ENCODE measurements at places on chromosomes 5 and 9.

DNA sequence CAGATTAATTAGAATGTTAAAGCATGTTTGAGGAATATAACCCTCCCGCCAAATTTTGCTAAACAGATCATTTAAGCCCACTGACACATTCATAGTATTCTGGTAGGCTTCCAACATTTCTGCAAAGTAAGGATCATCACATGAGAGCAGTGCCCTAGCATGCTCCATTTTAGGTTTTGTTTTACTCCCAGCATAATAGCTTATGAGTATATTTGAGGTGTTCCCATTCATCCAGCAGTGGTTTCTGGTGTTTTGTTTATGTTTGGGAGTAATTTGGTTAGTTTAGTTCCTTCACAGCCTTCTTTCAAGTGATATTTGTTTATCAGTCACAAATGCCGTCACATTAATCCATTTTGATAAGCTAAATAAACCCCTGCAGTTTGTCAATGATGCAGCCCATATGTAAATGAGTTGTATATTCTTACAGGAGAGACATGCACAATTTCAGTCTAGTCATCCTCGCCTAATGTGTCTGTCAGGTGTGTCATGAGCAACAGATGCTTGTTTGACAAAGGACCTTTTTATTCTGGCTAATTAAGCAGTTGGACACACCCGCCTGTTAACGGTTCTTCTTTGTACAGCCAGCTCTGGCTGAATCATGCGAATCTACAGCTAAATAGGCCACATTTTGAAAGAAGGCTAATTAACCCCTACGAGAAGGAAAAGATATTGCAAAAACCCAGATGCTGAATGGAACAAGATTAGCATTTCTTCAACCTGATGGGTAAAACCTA, 124.4 kb downstream of the RFX3 start:
- peak; percentile 56 for DNase-seq

- no peak for DNase-seq
Measured at GRCh38 chr5:165272436-165272835, 1767.0 kb downstream of the MAT2B start.

DNA sequence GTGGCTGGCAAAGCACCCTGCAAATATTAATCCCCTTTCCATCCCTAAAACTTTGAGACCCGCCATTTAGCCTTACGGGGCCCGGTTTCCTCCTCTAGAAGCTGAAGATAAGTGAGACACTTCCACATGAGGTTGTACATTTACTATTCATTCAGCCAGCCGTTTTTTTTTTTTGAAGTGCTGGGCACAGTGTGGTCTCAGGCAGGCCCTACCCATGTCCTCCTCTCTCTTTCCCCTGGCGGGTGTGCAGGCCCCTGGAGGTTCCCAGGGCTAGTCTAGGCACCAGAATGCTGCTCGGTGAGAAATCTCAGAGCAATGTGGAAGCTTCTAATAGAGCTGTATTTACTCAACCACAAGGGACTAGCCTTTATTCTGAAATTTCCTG, 107.4 kb upstream of the LARP1 start:
- no peak for DNase-seq

DNA sequence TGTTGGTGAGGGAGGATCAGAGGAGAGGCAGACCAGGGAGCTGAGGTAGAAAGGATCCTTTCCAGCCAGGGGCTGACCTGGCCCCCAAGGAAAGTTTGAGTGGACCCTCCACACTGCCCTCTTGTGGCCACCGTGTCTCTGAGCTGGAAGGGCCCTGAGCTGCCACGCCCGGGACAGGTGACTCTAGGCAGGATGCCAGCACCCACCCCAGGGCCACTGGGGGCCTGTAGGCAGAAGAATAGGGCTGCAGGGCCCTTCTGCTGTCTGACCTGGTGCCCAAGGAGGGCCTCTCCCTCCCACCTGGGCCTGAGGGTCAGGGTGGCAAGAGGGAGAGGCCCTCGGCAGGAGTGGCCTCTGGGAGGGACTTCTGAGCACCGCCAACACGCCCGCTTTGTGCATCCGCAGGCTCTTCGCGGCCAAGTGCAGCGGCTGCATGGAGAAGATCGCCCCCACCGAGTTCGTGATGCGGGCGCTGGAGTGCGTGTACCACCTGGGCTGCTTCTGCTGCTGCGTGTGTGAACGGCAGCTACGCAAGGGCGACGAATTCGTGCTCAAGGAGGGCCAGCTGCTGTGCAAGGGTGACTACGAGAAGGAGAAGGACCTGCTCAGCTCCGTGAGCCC, 76.8 kb downstream of the LMX1B start:
- DNase-seq, result no peak

DNA sequence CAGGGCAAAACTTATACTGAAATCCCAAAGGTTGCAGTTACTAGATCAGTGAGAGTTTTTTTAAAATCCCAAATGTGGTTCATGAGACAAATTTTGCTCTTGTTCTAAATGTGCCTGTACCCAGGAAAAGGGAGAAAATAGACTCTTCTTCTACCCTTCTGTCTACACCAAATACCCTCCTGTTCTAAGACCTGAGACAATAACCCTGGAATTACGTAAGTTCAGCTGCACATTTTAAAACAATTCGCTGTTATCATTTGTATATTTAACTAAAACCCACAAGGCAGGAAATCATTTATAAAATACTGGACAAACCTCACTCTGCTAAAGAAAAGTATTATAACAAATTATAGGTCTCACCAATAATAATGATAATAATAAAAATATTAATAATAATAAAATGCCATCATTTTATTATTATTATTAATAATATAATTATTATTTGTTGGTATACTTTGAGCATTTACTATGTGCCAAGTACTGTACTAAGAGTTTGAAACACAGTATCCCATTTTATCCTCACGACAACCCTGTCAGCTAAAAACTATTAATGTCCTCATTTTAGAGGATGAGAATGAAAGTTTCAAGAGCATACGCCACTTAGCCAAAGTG, 49.8 kb upstream of the AFAP1L1 start:
- no peak for DNase-seq

- DNase-seq, result no peak
Measured at GRCh38 chr5:12661617-12662370, 757.5 kb upstream of the CTNND2 start.

GRCh38 chr5:16528382-16529110, 62.9 kb upstream of the ZNF622 start:
- no peak for DNase-seq

DNA sequence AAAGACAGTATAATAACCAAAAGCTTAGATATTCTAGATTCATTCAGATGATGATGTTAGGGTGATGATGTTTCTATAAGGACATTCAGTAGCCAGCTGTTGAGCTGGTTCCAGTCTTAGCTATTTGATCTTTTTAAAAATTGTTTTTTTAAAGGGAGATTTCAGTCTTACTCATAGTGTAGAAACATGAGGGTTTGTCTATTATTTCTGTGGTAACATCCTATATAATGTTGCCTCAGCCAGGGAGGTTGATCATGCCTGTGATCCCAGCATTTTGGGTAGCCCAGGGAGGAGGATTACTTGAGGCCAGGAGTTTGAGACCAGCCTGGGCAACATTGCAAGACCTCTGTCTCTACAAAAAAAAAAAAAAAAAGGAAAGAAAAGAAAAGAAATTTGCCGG, 167.8 kb downstream of the DOCK2 start:
- no peak for DNase-seq

- DNase-seq, result no peak
Measured at GRCh38 chr5:107476783-107477182, 194.0 kb downstream of the EFNA5 start.

DNA sequence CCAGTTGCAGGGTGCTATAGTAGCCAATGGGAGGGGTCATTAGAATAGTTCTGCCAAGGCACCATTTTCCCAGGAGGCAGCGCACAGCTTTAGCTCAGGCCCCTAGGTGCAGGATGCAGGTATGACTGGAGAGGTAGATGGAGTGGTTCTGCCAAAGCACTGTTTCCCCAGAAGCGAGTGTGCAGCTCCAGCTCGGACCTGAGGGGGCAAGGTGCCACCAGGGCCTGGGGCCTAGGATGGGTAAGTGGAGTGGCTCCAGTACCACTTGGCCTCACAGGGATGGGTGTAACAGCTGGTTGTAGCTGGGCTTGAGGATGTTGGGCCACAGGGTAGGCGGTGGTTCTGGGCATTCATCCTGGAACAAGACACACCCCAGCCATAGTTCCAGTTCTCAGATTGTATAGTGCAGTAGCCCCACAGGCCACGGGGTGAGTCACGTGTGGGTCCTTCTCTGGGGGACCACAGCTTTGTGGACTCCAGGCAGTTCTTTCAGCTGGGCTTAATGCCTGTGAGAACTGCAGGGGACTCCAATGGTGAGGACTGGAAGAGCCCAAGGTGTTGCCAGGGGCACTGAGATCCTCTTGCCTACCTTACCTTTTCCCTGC, 185.5 kb upstream of the ANKH start:
- DNase-seq, result no peak

DNA sequence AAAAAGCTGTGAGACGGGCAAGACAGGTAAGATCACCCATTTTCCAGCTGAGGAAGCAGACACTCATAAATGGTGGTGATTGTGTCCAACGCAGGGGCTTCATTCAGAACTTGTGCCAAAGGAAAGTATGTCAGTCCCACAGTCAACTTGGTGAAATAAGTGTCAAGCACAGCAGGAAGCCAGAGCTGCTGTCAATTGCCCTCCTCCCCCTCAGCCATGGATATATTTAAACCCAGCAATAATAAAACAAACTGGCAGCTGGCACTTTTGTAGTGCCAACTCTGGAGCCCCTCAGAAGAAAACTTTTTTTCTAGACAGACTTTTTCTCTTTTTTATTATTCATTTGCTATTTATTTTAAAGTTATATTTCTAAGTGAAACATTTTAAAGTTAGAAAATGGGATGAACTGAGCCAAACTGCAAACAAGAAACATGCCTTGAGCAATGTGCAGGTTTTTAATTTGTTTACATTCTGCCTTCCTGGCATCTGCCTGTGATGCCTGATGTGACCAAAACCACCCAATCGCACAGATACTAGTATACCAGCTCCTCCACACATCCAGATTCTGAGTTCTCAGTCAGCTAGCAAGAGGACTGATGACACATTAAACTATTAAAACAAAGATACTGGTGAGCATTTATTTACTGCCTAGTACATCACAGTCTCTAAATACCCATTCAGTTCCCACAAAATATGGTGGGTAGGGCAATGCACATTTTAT, 17.0 kb downstream of the DMAC1 start:
- no peak for DNase-seq

GRCh38 chr5:173238312-173239232, 3.6 kb upstream of the NKX2-5 start:
- no peak for DNase-seq

DNA sequence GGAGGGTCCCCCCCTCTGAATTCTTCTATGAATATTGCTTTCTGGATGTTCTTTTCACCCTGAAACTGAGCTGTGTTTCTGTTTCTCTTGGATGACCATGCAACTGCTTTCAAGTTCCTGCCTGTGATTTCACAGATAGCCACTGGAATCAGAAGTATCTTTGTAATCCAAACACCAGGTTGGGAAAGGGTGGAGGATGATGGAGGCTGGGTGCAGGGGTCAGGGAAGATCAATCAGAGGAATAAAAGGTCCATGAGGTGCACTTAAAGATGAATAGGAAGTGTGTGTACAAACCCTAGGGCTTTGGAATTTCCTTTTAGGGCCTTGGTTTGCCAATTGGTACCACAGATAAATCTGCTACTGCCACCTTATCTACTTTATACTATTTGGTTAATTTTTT, 68.2 kb upstream of the AGXT2 start:
- no peak for DNase-seq

- DNase-seq, result no peak
Measured at GRCh38 chr9:32940740-32941139, 60.7 kb downstream of the APTX start.

DNA sequence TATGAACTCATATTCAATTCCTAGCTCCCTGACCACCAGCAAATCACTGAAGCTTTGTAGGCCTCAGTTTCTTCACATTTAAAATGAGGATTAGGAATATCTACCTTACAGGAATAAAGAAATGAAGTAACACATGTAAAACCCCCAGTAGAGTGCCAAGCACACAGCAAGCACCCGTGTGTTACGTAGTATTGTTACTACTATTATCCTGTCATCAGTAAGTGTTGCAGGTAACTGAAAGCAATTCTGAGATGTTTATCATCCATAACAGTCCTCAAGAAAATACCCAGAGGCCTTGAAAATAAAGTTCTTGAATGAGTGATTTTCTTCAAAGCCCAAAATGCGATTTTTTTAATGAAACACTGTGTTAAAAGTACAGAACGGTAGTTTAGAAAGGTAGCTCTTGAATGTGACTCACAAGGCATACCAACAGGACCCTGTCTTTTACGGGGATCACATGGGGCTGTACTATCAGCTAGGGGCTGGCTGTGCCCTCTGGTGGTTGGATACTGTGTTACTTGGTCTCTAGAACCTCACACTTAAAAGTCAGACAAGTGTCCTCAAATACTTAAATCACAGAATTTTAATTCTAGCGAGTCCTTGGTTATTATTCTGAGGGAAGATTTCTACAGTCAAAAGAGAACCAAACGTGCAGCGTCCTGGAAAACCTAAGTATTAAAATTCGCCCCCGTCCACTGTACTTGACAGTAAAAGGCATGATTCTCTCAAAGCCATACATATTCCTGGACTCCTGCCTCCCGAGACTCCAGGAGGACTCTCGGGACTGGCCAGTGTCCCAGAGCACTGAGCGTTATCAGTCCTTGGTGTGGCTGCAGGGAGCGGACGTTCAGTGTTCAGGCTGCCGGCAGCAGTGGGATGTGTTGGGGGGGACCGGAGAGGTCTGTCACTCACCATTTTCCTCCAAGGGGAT, 725 bp downstream of the NDUFB6 start:
- DNase-seq, result peak; percentile 40

GRCh38 chr5:92969191-92969780, 611.7 kb downstream of the NR2F1-AS1 start:
- DNase-seq, result no peak

- DNase-seq, result no peak
Measured at GRCh38 chr9:6552033-6552432, 93.5 kb downstream of the GLDC start.

DNA sequence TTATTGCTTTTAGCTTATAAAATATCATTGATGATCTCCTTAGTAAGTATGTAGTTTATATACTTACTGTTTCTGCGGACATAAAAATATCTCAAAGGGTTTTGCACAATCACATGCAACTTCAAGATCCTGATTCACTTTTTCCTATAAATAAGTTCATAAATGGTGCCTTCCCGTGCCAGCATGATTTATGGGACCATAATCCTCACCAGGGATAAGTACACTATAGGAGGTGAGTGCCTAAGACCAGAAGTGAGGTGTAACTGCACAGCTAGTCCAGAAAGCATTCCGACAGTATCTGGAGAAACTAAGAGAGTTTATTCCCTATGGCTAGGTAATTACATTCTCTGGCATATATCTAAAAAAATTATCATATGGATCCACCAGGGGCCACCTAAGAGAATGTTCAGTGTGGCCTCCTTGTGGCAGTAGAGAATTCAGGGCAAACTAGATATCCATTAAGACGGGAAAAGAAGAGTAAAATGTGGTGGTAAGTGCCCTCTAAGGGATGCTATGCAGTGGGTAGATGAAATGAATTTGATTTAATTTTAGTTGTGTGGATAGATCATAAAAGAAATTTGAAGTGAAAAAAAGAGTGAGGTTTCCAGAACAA, 402.5 kb upstream of the SLC24A2 start:
- no peak for DNase-seq

GRCh38 chr5:63573380-63573779, 388.9 kb downstream of the HTR1A start:
- no peak for DNase-seq

Data from NCI-H2227 treated with DMSO at 0.1 percent for 48 hours (cell line).